Activated CD4-positive, CD25-positive, alpha-beta regulatory T cell treated with anti-CD3 and anti-CD28 coated beads, Interleukin-2, amount 50 U/mL, for 24 hours (primary cell): ENCODE measurements at places on chromosomes 3 and 15.

DNA sequence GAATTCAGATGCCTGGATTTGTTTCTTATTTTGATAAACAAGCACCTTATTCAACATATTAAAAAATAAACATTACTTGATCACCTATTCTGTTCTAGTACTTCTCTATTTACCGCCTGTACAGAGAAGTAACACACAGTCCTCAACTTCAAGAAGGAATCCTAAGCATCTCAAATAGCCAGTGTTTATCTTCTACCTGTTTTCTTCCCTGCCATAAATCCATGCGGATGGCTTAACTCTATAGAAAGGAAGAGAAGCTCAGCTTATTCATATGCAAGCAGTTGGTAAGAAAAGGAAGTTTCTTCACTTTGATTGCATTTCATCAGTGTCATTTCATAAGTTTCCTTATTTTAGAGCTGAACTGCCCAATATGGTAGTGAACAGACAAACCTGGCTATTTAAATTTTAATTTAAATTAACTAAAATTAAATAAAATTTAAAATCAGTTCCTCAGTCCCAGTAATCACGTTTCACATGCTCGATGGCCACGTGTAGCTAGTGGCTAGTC, 210.0 kb upstream of the PEX5L start:
- no peak for ATAC-seq

DNA sequence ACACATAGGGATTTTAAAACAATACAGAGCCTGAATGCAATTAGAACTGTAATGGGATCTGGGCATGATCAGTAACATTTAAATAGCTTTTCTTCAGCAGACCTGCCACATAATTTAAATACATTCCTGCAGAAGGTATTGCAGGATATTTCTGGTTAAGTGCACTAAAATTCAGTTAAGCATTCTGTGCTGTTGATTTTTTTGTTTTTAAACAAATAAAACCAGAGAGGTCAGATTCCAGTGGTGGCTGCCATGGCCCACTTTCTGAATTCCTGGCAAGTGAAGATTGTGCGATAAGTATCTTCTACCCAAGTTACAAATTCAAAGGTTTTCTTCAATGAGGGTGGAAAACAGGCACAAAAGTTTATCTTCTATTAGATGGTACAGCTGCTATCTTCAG, 98.7 kb downstream of the RAP2B start:
- ATAC-seq: no peak

DNA sequence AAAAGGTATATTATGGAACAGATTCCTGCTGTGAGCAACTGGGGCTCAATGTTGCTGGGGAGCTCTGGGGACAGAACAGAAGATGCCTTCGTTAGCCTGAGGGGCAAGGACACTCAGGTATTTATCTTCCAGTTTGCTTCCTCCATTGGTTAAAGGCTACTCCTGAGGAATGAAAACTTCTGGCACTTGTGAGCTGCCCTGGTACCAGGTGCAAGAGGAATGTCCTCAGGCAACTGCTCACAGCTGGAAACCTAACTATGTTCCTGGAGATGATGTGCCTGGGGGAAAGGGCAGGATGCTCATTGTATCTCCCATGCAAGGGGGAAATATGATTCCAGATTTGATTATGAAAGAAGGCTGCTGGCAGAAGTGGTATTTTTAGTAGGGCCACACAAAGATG, 54.0 kb upstream of the BBX start:
- no peak for ATAC-seq

DNA sequence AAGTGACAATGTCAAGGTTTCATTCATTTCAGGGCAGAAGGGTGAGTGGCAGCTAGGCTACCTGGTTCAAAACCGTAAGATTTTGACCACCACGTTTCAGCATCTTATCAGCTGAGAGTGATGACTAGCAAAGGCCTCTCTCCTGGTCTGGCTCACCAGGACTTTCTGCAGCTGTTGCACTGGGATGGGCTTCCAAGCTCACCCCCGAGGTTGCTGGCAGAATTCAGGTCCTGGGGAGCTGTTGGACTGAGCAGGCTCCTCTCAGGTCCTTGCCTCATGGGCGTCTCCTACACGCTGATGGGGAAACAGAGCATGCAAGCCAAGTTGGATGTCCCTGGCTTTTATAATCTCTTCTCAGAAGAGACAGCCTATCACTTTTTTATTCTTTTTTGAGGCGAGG, 88.8 kb upstream of the RNU6-1 start:
- no peak for ATAC-seq

GRCh38 chr3:10561946-10562560, 56.7 kb upstream of the ATP2B2 start:
- no peak for ATAC-seq

DNA sequence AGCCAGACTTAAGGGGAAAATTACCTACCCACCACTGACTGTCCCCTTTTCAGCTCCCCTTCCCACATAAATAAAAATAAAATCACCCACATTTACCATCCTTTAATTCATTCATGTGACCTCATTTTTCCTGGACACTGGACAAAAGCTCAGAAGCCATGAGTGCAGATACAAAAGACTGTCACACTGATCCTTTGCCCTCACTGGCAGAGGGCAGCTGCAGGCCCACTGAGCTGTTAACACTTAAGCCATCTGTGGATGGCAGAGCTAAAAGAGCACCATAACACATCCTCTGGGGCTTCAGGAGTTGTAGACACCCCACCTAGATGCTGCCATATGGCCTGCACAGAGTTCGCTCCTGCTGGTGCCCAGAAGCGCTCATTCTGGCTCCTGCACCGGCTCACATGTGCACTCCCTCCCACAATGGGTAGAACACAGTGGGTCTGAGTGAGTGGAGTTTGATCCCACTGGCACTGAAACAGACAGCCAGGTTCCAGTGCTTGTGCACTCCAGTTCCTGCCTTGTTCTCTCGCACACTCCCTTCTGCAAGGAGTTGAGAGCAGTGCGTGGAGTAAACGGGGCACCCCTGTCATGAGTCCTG, 38.8 kb downstream of the EDC3 start:
- ATAC-seq: no peak

- no peak for ATAC-seq
Observed at GRCh38 chr3:172296248-172296974, 151.8 kb downstream of the GHSR start.

DNA sequence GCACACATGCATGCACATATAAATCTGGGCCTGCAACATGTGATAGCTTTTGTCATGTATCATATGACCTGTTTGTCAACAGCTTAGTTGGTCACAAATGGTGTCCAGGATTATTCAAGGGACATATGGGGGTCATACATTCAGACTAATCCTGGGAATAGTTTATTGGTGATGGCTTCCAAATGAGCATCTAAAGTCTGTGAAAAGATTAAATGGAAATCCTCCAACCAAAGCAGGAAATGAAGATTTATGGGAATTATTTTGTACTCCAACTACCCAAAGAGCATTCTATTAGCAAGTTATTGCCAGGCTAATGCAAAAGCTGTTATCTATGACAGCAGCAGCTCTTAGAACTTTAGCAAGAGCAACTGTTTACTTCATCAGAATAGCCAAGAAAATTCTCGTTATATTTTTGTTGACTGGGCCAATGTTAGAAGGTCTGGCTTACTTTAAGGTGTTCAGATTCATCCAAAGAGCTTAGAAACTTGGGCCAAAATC, 7.1 kb downstream of the FSTL1 start:
- ATAC-seq: no peak

DNA sequence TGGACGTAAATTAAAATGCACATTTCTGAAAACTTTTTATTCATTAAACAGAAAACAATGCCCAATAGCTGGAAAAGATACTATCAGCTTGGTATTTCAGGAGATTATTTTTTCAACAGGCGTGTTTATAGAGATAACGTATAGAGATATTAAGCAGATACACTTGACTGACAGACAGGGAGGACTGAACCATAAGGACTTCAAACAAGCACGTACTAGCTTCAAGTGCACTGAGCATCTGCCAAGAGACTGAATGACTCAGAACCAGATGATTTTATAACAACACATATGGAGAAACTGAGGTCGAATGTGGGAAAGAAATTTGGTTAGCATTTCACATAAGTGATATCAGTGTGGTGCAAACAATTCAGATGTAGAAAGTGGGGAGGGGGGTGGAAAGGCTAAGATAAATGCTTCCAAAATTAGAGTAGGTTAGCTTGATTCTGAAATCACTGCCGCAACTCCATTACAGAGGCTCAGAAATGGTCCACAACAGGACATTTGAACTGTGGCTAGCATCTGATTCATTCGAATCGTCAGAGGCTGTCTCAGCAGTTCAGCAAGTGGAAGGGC, 103.5 kb downstream of the SEMA6D start:
- no peak for ATAC-seq

DNA sequence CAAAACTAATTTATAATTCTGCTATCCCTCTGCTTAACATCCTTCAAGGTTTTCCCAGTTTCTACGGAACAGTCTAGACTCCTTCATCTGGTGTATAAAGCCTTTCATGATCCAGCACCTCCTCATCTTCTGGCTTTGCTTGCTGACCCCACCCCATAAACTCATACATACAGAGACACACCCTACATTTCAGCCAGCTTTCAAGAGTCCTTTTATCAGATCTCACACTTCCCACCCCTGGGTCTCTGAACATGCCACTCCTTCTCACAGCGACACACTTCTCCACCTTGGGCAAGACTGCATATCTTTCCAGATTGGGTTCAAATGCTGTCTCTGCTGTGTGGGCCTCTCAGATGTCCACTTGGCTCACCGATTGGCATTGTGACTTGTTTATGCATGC, 166.8 kb upstream of the LPP start:
- no peak for ATAC-seq

GRCh38 chr3:177983320-177983719, 552.9 kb upstream of the KCNMB2 start:
- no peak for ATAC-seq

GRCh38 chr3:187648177-187648576, 22.0 kb downstream of the SST start:
- no peak for ATAC-seq

DNA sequence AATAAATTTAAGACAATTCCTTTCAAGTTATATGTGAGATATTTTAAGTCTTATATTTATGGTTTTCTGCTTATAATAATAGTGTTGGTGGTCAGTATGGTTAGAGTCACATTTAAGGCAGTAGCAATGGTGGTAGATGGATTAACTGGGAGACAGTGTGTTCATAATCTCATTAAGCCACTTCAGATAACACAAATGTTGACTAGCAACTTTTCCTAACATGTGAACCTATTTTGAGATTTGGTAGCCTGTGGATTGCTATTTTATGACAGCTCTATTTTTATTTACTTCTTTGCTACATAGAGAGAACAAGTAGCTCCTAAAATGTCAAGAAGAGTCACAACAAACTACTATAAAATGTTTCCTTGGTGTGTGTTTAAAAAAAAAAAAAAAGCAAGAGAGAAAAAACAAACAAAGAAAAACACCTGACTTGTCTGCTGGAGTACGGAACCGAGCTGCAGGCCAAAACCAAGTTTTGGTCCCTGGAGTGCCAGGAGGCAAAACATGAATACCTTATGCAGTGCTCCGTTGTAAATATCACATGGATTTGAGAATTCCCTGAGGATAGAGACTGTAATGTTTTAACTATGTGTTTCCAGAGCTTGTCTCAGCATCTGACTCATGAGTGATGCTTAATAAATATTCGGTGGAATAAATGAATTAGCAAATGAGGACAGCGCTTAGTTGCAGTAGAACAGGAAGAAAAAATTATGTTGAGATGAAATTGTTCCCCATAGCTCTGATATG, 457.1 kb upstream of the ROBO2 start:
- no peak for ATAC-seq

- ATAC-seq: no peak
Observed at GRCh38 chr3:119585208-119585607, 5.9 kb downstream of the ADPRH start.

GRCh38 chr3:113166719-113167492, 44.5 kb upstream of the BOC start:
- no peak for ATAC-seq

DNA sequence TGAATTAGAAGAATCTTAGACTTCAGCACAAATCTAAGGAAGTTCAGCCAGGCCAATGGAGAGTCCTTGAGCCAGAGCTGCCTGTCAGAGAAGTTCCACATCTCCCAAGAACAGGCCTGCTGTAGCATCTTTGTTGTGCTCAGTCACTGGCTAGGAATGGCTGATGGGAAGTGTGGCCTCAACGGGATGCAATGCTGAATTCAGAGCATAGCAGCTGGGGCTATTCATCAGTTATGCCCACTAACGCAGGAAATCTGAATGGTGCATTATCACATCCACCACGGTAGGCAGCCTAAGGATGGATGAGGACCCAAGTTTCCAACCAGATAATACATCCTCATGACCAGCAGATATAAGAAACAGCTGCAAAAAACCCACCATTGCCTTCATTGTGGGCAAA, 3.2 kb upstream of the EIF1B start:
- ATAC-seq: no peak
